ENCODE measurements at places on chromosomes 3 and 15.

DNA sequence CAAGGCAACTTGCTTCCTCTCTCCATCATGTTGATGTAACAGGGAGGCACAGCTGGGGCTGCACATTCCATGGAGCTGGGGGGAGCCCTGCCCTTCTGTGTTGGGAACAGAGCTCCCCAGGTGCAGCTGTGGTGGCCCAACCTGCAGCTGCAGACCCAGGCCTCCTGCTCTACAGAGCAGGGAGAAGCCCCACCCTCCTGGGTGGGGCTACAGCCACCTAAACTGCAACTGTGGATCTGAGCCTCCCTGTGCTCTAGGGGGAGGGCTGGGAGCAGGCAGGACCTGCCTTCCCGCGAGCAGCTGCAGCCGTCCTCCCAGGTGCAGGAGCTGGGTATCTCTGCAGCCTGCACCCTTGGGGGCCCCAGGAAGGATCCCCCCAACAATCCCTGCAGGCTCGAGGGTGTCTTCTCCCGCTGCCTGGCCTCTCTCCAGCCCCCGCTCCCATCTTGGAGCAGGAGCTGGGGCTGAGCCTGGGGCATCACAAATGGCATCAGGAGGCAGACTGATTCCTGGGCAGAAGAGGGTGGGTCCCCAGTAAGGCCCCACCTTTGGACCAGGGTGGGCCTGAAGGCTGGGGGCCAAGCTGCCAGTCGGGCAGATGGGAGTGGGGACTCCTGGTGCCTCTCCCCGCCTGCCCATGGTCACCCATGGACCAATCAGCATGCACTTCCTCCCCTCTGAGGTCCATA is 7.4 kb downstream of the LRRC58 start:
- no peak for DNase-seq

DNA sequence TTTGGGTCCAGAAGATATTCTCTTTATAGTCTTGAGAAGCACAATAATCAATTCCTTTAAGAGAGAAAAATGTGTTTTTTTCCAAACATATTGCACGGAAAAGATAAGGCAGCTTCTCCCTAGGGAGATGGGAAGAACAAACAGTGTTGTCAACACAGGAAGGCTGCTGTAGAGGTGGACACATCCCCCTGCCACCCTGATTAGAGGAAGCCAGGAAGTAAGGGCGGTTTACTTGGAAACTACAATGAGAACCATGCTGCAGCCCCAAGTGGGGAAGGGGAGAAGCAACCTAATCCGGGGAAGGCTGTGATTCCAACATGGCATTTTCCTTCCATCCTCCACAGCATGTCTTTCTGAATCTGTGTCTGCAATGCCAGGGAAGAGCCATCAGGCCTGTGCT is 256.9 kb upstream of the TGFBR2 start:
- no peak for DNase-seq

- no peak for DNase-seq
These were observed 37.2 kb upstream of the DENND4A start for GRCh38 chr15:65829130-65829764.

- no peak for DNase-seq
These were observed 98.1 kb downstream of the LRRK1 start for GRCh38 chr15:101017093-101017754.

All from left colon (tissue), 2 donors.